ENCODE measurements at places on chromosomes 7 and 10.

GRCh38 chr7:30143748-30144251 lies 9.0 kb downstream of the MTURN start:
- no peak for DNase-seq

- DNase-seq, result no peak
These were observed 94.6 kb upstream of the BTBD16 start for GRCh38 chr10:122176232-122177213.

- DNase-seq, result no peak
These were observed 42.4 kb upstream of the NCAPG2 start for GRCh38 chr7:158746957-158747356.

DNA sequence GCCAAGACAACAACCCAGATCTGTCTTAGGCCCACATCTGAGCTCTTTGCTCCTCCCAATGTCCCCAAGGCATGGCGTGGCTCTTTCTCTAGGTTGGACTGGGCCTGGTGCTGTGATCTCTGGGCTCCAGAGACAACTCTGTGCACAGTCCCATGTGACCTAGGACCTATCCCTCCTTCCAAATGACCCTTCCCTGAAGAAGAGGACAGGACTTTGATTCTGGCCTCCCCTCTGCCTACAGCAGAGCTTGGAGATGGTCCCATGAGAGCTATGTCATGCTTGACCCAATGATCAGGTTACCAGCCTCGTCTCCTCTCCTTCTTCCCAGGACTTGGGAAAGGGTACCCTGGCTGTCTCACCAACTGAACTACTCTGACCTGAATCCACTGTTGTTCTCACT lies 296.3 kb upstream of the GALNT17 start:
- DNase-seq, result no peak

- DNase-seq, result no peak
These were observed 20.2 kb upstream of the SMC3 start for GRCh38 chr10:110547139-110547761.

Measured in activated CD4-positive, CD25-positive, alpha-beta regulatory T cell treated with anti-CD3 and anti-CD28 coated beads, Interleukin-2, amount 50 U/mL, for 72 hours (primary cell).